ENCODE measurements at places on chromosomes 13 and 19.
A peak's percentile ranks its signal among the peaks of the same experiment; 100 is the strongest.

- DNase-seq = no peak
These were observed 127.4 kb downstream of the SLITRK5 start for GRCh38 chr13:87798536-87798935.

GRCh38 chr13:47332149-47332548, 435.3 kb upstream of the HTR2A start:
- DNase-seq = peak; percentile 76

DNA sequence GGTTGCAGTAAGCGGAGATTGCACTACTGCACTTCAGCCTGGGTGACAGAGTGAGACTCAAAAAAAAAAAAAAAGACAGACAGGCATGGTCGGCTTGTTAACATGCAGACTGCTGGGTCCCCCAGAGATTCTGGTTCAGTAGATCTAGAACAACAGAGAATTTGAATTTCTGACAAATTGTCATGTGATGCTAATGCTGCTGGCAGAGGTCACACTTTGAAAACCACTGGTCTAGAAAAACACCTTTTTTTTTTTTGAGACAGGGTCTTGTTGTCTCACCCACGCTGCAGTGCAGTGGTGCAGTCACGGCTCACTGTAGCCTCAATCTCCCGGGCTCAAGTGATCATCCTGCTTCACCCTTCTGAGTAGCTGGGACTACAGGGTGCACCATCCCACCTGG, 7.7 kb upstream of the LRFN3 start:
- DNase-seq = no peak

DNA sequence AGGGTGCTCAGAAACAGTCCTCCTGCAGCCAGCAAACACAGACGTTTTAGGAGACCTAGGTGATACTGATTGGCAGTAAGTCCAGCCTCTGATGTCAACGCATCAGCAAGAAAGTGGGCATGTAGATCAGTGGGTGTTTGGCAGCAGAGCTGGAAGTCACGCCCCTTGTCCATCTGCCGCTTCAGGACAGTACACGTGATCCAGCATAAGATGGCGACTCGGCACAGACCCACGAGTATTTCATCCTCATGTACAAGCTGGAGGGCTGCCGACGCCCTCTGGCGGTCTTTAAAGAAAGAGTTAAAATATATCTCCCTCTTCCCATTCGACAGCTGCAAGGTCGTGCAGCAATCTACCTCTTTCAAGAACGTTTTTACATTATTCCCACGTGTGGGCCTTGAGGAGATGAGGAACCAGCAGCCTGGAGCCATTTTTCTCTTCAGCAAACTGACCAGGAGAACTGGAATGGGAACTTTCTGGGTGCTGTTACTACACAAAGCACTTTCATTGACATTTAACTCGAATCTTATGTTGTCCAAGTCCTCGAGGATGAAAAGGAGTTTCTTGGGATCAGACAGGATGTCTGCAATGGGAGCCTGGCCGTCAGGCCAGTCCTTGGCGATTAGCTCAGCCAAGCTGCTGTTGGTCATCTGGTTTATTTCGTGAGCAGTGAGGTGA, 22.3 kb downstream of the NLRP11 start:
- no peak for DNase-seq

DNA sequence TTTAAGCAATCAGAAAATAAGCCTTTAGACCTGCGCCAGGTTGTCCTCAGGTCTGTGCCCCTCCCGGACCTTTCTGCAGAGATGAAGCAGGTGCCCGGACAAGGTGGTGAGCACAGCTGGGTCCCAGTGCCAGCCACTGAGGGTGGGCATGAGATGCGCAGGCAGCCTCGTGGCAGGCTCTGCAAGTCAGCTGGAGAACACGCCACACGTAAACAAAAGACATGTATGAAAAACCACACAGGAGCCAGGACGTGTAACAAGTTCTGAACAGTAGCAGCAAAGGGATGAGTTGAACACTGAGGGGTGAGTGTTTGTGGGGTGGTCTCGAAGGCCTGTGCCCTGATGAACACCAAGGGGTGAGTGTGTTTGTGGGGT, 68.8 kb upstream of the MCF2L start:
- DNase-seq = no peak

DNA sequence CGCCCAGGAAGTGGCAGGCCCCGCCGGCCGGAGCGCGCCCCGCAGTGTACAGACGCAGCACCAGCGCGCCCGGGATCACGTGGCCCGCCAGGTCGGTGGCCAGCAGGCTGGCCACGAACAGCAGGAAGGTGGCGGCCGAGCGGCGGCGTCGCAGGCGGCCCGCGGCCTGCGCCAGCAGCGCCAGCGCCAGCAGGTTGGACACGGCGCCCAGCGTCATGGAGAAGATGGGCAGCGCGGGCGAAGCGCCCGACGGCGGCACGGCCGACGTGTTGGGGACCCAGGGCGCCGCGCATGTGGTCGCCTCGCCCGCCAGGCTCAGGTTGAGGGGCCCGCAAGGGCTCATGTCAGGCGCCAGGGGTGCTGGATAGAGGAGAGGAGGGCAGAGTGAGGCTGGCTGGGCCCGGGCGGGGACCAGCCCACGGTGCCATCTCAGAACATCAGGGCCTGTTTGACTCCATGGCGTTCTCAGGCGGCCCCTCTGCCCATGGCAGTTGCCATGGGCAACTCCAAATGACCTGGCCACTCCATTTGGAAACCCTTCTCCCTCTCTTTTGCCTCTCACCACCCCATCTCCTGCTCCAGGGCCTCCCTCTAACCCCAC, 1.1 kb downstream of the PTGER1 start:
- no peak for DNase-seq

DNA sequence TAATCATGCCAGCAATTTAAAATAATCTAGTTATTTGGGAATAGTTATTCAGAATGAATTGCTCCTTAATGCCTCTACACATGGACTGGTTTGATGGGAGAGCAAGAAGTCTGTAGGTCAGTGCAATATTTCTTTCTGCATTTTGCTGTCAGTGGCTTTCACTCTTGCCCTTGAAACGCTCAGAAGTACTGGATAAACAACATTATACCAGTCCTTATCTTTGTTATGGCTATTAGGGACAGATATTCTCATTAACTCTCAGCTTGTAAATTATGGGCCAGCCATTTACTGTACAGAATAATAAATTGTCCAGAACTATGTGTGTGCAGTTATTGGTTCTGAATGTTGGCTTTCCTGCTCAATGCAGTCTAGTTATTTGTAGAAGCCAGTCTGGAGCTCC, 224.4 kb downstream of the OXGR1 start:
- no peak for DNase-seq

DNA sequence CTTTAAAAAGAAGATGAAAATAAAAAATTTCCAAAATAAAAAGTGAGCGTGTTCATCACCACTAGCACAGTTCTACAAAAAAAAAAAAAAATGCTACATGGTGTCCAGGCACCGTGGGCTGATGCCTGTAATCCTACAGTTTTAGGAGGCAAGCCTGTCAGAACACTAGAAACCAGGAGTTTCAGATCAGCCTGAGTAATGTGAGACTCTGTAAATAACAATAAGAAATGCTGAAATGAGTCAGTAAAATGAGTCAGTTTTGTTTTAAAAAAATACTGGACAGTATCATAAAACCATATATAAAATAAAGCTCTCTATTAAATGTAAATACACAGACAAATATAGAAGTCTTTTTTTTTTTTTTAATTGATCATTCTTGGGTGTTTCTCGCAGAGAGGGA, 30.0 kb downstream of the ZNF91 start:
- no peak for DNase-seq

DNA sequence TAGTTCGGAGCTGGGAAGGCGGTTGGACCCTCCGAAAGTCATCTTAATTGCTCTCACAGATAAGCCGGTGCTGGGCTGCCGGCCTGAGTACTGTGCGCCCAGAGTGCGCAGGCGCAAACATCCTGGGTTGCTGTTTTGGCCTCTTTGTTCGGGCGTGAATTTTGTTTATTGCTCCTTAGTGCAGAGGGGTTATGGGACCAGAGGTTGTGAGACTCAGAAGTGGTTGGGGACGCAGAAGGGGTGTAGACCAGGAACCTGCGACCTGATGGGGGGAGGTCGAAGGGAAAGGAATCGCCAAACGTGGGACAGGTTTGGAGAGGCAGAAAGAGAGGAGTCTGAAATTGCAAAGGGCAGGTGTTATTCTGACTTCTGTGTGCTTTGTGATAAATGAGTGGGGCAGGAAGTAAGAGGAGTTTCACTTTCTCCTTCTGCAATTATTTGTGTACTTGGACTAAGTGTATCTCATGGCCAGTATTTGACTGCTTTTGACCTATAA, 607 bp upstream of the ZNF566 start:
- DNase-seq = peak; percentile 90

GRCh38 chr19:5369962-5370367, 29.4 kb upstream of the PTPRS start:
- DNase-seq = no peak

- DNase-seq = no peak
These were observed 68.3 kb upstream of the DACH1 start for GRCh38 chr13:71935166-71935840.

- peak; percentile 94 for DNase-seq
These were observed 36.8 kb downstream of the ACTN4 start for GRCh38 chr19:38684078-38684861.

GRCh38 chr13:73433890-73434289, 375.1 kb downstream of the KLF5 start:
- DNase-seq = no peak

DNA sequence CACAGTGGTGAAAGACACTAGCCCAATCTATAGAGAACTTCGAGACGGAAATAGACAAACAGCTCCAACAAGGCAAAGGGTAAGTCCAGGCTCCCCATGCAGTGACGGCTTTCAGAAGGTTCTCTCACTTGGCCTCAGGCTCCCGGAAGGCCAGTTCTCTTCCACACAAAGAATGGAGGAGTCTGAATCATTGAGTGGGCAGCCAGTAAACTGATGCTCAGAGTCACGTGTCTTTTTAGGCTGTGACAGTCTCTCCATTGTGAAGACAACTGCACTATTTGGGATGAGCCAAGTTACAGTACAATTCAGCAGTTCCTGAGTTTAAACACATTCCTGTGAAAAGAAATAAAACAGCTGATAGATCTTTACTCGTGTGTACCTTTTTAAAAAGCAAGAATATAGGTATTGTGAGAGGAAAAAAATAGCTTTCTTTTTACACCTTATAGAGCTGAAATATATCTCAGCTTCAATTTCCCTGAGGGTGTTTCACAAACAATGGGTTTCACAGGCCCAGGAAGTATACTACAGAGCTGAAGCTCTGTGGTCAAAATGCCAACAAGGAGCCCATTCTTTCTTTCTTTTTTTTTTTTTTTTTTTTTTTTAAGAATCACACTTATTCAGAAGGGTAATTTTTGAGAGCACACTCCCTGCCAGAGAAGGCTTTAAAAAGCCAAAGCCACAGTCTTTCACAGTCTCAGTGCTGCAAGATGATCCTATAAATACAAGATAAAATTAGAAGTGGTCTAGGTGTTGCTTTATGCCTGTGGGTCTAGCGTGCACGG, 135.1 kb downstream of the FREM2 start:
- no peak for DNase-seq

DNA sequence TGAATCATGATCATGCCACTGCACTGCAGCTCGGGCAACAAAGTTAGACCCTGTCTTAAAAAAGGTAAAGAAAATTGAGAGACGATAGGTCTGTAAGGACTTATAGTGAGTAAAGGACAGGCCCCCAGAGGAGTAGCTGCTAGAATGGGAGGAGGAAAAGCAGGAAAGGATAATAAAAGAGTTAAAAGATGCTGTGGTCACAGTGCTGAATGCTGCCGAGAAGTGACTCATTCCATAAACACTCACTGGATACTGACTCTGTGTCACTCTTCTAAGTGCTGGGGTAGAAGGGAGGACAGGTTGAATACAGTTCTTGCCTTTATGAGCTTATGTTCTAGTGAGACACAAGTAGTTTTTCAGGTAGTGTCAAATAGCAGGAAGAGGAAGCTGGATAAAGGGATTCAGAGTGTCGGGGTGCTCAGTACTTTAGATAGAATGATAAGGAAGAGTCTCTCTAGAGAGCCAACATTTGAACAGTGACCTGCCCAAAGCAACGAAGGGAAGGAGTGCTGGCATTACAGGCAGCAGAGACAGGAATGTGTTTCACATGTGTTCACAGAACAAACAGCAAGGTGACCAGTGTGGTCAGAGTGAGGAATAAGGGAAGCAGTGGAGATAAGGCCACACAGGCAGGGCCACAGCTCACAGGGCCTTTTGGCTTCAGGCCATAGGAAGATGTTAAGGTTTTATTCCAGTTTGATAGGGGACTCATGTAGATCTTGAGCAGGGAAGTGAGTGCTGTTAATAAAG, 1240.5 kb downstream of the UQCRFS1 start:
- DNase-seq = no peak

- DNase-seq = no peak
These were observed 168.3 kb downstream of the PCDH20 start for GRCh38 chr13:61247149-61247936.

DNA sequence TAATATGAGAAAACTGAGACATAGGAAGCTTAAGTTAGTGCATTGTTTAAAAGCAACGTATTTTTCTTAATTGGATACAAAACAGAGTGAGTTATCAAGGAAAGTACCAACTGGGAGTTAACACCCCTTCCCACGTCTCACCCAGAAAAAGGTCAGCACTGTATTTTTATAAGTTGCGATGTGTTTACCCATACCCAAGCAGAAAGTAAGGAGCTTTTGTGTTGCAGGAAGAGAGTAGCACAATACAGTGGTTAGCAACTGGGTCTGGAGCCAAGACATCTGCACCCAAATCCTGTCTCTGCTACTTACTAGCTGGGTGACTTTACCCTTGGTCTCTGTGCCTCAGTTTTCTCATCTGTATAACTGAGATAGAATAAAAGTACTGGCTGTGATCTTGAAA, 34.3 kb downstream of the FAM216B start:
- DNase-seq = peak; percentile 18

- no peak for DNase-seq
These were observed 1224.8 kb downstream of the SLITRK1 start for GRCh38 chr13:82657471-82657870.
